ENCODE measurements at places on chromosomes 2 and 18.

- no peak for DNase-seq
These were observed 797 bp upstream of the CRIM1 start for GRCh38 chr2:36354811-36355150.

DNA sequence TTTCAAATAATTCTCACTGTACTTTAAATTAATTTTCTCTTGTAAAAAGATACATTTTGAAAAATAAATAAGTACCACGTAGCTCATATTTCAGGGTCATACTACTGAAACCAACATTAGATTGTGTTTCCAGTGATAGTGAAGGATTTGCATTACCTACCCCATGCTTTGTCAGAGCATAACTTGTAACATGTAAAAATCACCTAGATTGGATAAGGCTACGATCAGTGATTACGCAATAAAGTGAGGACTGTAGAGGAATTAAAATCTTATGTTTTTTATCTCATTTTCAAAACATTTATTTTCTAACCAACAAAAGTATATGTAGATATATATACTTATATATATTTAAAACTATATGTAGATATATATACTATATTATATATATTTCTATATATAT lies 89.4 kb upstream of the VRK2 start:
- DNase-seq, result no peak

DNA sequence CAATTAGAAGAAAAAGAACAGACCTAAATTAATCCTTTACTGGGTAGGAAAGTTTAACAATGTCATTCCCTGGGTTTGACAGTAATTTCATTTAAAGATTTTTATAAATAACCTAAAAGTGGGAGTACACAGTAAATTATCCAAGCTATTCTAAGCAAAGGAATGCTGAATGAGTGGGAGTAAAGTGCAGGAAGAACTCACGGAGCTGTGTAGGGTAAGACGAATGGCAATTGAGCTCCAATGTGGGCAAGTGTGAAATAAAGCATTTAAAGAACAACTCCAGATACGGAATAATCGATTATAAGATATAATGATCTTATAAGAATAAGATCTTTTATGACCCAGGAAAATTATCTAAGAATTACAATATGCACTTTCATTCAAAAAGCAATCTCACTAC lies 93.2 kb downstream of the LRRTM4 start:
- no peak for DNase-seq

DNA sequence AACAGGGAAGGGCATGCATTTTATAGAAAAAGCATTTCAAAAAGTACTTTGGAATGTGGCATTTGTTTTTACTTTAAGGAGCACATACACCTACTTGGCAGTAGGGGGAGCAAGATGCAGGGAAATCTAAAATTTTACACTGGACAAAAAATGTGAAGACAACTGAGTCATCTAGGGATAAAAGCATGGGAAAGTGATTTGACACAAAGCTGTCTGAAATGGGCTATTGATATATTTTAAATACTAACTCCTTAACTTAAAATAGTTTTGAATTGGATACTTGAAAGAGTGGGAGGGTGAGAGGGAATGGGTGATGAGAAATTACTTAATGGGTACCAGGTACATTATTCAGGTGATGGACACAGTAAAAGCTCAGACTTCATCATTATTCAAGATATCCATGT lies 15.8 kb downstream of the TMEM200C start:
- no peak for DNase-seq

DNA sequence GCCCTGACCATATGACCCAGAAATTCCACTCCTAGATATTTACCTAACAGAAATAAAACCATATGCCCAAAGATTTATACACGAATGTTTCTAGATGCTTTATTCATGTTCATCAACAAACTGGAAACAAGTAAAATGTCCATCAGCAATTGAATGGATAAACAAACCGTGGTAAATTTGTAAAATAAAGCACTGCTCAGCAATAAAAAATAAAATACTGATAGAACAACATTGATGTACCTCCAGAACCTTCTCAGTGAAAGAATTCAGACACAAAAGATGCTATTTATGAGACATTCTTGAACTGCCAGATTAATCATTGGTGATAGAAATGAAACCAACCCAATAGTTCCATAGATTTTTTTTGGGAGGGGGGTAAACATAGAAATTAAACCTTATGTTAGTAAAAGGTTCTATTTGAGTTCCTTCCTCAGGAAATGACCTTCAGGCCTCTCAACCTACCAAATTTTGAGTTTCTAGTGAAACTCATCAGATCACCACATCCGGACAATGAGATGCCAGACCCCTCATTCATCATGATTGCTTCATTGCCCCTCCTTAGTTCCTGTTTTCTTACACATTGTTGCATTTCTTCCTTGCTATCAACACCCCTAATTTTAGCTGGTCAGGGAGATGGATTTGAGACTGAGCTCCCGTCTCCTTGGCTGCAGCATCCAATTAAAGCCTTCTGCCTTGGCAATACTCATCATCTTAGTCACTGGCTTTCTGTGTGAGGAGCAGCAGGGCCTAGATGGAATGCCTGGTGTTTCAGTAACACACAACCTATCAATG lies 203.5 kb downstream of the LPIN1 start:
- DNase-seq, result no peak

- no peak for DNase-seq
These were observed 138.7 kb downstream of the ALPK2 start for GRCh38 chr18:58490238-58490637.

DNA sequence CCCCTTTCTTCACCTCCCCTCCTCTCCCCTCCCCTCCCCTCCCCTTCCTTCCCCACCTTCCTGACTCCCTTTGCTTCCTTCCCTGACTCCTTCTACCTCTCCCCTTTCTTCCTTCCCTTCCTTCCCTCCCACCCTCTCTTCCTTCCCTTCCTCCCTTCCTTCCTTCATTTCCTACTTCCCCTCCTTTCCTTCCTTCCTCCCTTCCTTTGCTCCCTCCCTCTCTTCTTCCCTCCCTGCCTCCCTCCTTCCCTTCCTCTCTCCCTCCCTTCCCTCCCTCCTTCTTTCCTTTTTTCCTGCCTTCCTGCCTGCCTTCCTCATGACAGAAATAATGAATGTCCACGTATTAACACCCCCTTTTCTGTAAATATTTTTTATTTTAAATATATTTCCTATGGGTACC lies 260.2 kb downstream of the ZNF407 start:
- no peak for DNase-seq

DNA sequence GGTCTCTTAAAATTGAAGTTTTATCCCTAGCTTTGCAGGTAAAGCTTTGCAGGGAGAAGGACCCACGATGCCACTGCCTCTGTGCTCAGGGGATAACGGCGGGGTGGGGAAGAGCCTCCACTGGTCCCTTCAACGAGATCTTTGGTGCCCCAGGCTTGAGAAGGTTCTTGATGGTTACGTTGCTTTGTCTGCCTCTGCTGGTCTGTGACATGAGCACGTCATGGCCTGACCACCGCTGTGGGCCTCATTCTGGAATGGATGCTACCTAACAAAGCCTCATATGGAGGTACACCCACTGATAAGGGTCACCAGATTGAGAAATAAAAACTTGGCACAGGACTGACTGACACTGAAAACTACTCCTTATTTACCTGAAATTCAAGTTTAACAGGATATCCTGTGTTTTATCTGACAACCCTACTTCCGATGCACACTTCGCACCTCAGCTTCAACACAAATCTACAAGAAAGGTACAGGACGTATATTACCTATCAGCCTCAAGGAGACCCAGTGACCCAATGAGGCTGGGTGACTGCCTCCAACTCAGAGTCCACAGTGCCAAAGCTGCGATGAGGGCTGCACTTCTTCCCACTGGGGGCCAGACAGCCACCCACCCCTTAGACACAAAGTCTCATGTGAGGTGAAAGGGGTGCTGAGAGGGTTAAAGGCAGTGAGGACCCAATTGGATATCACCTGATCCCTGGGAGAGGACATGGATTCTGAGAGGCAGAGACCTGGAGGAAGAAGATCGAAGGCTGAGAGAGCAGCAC lies 64.9 kb downstream of the EIPR1 start:
- no peak for DNase-seq

- DNase-seq, result no peak
These were observed 97.4 kb downstream of the MCFD2 start for GRCh38 chr2:46818141-46818621.

GRCh38 chr2:66507673-66508201 lies 72.8 kb downstream of the MEIS1 start:
- no peak for DNase-seq

GRCh38 chr2:39739386-39739785 lies 39.7 kb downstream of the THUMPD2 start:
- no peak for DNase-seq

DNA sequence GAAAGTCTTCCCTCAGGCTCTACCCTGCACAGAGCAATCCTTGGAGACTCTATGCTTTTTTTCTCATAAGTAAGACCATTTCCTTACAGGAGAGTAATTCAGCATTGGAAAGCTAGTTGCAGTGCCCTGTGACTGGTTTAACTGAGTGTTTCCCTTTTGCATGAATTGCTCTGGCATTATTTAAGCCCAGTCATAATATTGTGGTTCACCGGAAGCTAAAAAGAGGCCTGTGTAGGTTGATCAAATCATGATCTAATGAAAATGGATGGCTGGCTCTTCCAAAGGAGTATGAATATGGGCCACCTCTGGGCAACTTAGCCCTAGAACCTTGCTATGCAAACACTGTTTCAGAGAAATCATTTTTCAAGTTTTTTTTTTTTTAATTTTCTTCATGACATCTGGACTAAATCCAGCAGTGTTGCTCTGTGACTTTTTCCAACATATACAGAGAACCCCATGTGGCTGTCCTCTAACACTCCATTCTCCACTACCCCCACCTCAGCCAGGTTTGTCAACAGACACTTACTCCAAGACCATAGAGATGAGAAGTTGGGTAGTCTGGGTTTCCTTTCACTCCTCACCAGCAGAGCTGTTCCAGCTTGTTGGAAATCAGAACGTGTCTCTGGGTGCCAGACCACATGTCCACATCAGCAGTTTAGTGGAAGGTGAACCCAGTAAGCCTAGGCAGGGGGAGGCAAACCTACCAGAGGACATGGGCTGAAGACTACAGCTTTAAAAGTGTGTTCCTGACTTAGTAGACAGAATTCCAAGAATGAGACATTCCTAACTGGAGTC lies 175.2 kb upstream of the SLC14A2 start:
- no peak for DNase-seq

DNA sequence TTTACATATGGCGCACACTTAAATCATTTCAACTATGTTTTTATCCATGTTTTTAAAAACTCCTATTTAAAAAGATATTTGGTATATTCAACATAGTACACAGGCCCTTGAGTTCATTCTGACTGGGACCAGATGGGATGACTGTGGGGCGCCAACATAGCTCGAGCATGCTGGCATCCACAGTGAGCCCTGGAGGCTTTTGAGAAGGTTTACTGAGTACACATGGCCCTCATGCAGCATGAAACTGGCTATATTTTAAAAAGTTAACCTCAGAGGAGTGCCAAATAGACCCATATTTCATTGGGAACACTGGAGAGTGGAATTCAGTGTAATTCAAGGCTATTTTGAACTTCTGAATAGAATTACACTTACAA lies 83.6 kb downstream of the CCDC85A start:
- DNase-seq, result no peak

DNA sequence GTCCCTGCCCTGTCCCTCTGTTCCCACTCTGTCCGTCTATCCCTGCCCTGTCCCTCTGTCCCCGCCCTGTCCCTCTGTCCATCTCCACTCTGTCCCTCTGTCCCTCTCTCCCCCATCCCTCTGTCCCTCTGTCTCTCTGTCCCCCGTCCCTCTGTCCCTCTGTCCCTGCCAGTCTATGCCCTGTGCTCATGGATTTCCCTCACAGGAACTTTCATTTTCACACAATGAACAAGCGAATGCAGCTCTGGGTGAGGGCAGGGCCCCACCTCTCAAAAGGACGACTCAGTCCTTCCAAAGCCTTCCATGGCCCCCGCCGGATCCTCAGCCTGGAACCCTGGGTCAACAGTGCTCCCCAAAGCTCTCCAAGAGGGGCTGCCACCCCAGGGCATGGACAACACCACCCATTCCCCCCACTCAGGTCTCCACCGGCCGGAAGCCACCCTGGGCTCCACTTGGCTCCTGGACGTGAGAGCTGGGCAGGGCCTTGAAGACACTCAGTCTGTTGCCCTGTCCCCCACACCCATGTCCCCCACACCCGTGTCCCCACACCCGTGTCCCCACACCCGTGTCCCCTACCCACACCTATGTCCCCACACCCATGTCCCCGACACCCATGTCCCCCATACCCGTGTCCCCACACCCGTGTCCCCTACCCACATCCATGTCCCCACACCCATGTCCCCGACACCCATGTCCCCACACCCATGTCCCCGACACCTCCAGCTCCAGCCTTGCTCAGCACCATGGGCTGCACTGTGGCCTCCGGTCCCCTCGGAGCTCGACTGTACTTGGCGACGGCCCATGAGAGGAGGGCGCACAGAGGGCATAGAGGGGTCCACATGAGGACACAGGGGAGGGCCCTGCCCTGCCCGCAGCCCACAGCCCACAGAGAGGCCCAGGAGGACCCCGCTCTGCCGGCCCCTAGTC lies 156.0 kb downstream of the PXDN start:
- no peak for DNase-seq

DNA sequence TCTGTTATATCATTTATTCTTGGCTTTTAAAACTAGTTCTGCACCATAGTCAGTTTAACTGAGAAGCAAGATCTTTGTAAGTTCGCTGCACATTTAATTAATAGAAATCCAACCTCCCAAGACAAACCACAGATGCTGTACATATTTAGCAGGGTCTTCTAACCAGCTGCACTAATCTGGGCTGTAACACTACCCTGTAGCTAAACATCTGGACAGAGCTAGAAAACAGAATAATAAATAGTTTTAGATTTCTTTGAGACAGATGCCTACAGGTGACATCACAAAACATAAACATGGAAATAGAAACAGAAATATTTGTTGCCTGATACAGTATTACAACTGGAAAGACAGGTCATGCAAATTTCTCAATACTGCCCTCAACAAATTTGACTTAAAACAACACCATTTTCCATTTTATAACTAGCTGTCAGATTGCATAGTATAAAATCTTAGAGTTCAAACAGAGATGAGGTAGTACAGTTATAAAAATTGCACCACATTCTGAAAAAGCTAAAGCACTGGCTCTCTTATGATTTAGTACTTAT lies 315.1 kb downstream of the NR4A2 start:
- DNase-seq, result no peak

GRCh38 chr2:230687498-230687897 lies 25.1 kb upstream of the CAB39 start:
- no peak for DNase-seq

GRCh38 chr2:54077088-54077900 lies 38.1 kb upstream of the ACYP2 start:
- no peak for DNase-seq

- DNase-seq, result no peak
These were observed 118.0 kb downstream of the RAB3GAP1 start for GRCh38 chr2:135169900-135170753.

DNA sequence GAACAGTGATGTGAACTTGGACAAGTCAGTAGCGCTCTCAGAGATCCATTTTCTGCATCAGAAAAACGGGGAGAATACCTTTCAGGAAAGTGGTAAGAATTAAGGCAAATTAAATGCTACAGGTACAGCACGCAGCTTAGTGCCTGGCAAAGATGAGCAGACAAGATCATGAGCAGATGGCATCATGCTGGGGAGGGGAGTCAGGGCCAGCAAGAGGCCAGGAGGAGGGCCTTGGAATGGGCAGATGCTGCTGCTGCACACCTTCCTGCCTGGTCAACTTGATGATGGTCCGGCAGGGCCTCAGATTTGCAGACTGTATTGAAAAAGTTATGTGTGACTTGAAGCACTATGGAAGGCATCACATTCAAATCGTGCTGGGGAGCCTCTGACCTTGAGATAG lies 72.9 kb downstream of the GALNT14 start:
- no peak for DNase-seq
